ENCODE measurements at places on chromosomes 7 and 10.

- no peak for DNase-seq
Observed at GRCh38 chr7:17581301-17581700, 282.8 kb downstream of the AHR start.

GRCh38 chr7:54543051-54543488 is 895 bp downstream of the VSTM2A start:
- DNase-seq = no peak

DNA sequence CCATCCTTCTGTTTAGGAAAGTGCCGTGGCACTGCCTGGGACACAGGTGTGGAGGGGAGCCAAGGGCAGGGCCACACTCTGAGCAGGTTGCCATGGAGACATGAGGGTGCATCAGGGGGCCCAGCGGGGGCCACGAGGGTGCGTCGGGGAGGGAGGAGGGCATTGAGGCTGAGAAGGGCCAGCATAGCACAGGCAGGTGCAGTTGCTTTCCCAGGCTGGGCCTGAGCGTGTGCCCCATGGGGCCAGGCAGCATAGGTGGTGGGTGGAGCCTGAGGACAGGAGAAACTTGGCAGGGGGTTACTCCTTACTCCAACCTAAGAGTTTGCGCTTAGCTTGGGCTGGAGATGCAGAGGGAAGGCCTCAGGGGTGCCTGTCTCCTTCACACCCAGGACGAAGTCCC is 15.2 kb downstream of the YKT6 start:
- no peak for DNase-seq

DNA sequence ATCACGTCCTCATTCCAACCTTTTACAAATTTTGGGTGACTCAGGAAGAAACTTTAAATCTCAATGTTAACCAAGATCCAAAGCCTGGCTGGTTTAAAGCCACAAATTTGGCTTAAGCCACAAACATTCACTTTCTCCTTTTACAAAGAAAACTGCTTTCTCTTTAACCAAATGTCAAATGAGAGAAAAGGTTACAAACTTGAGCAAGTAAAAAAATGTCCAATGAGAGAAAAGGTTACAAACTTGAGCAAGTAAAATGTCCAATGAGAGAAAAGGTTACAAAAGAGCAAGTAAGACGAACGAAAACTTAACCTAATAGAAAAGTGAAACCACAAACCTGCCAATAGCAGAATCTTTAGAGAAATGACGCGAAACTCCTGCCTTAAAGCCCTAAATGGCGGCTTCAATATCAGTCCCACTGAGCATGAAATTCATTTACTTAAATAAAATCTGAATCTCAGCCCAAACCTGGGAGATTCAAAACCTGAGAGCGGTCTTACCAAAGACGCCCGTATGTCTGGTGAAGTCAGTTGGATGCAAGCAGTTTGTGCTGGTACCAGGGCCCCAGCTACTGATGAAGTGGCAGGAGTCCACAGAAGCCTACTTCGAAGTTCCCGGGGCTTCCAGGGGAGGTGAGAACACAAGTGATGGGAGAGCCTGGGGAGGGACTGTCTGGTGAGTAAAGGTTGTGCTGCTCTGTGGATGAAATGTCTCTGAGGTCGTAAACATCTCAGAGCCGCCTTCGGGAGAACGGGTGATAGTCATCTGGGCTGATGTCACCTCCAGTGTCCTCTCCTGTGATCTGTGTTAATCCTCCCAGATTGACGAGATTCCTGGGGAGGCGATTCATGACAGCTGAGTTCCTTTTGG is 74.6 kb downstream of the PAXIP1 start:
- DNase-seq = peak; percentile 95

- no peak for DNase-seq
Observed at GRCh38 chr7:127935847-127936376, 95.3 kb downstream of the LRRC4 start.

DNA sequence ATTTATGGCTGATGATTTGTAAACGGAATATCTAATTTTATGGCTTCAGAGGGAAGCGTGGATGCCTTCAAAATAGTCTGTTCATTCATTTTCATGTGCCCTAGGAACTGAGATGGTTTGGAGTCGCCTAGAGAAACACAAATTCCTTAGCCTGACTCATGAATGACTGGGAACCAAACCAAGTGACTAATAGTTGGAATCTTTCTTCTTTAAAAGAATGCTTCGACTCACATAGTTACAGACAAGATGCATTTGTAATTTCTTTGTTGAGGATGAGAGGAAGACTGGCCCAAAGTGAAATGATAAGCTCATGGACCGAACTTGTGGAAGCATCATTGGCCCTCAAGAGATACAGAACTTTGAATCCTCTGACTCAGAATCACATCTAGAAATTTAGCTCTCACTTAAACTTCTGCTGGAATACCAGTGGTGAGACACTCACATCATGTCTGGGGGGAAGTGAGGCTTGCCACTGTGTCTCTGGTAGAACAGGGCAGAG is 1107.2 kb downstream of the NRG3 start:
- peak; percentile 97 for DNase-seq
